Memory B cell (primary cell): ENCODE measurements at places on chromosomes 4 and X.

DNA sequence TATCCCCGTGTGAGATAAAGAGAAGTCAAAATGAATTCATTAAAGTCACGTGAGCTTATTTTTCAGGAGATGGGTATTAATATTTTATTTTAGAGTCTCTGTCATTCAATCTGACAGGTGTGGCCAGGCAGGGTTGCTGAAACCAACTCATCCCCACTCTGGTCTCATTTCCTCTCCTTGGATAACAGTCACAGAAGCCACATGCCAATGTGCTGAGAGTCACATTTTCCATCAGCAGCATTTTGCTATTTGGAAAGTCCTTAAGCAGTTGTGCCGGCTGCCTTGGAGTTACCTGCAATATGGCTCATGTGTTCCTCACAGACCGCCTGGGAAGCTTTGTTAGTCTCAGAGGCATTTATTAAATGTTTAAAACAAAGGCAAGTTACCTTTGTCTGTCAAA lies 302.3 kb downstream of the DCHS2 start:
- no peak overlapping the region for H3K27ac ChIP-seq
- H3K36me3 ChIP-seq: no peaks in the 10 kb centered on the region
- no peaks in the 10 kb centered on the region for H3K4me1 ChIP-seq
- no peaks in the 10 kb centered on the region for H3K27me3 ChIP-seq
- DNase-seq: no peak

GRCh38 chrX:2325076-2325784 lies 175.5 kb downstream of the DHRSX start:
- DNase-seq: peak; percentile 46
- peak overlapping the region; percentile 37 for H3K27ac ChIP-seq
- H3K36me3 ChIP-seq: peaks cover 7% of the 10 kb centered on the region
- H3K27me3 ChIP-seq: no peaks in the 10 kb centered on the region

- H3K27ac ChIP-seq: no peak overlapping the region
- H3K4me1 ChIP-seq: no peaks in the 10 kb centered on the region
- no peak overlapping the region for H3K4me3 ChIP-seq
- DNase-seq: no peak
- no peaks in the 10 kb centered on the region for H3K36me3 ChIP-seq
- H3K27me3 ChIP-seq: peaks cover 2% of the 10 kb centered on the region
Observed at GRCh38 chr4:30726090-30726675, 6.0 kb downstream of the PCDH7 start.

DNA sequence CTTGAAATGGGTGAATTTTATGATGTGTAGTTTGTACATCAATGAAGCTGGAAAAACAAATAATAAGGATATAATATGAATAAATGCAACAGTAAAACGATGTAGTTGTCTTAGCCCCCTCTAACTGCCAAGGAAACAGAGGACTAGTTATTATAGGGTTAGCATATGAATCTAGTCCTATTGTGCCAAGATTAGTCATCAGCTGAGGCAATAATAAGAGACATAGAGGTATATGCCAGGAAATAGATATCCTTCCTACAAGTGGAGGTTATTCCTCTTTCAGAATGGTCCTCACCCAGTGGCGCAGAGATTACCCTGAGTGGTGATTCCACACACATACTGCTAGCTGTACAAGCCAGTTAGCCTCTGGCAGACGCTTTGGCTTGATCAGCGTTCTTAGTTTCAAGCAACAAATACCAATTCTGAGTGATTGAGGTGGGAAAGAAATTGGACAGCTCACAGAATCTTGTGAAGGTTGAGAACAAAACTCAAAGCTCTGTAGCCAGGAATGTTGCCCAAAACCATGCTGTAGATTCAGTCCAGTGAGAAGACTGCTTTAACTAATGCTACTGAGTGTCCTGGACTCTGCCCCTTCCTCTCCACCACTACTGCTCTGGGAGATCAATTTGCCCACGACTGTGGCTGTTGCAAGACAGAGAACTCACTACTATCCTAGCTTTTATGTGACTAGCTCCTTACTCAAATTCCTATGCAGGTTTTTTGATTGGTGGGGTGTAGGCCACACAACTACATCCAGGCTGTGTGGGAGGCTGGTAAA lies 27.0 kb upstream of the ZNF280C start:
- no peak overlapping the region for H3K4me3 ChIP-seq
- H3K36me3 ChIP-seq: no peaks in the 10 kb centered on the region
- no peak overlapping the region for H3K27ac ChIP-seq
- no peaks in the 10 kb centered on the region for H3K4me1 ChIP-seq

- no peak overlapping the region for H3K4me3 ChIP-seq
- no peak for DNase-seq
- no peaks in the 10 kb centered on the region for H3K4me1 ChIP-seq
Observed at GRCh38 chr4:117692538-117692937, 341.7 kb upstream of the NDST3 start.

DNA sequence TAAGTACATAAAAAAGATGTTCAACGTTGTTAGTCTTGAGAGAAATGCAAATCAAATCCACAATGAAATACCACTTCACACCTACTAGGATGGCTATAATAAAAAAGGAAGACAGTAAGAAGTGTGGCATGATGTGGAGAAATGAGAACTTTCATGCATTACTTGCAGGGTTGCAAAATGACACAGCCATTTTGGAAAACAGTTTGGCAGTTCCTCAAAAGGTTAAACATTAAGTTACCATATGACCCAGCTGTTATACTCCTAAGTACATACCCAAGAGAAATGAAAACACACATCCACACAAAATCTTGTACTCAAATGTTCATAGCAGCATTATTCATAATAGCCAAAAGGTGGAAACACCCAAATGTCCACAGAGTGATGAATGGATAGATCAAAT lies 25.8 kb upstream of the LIMCH1 start:
- H3K36me3 ChIP-seq: no peaks in the 10 kb centered on the region
- peaks cover 3% of the 10 kb centered on the region for H3K27me3 ChIP-seq
- DNase-seq: no peak
- no peaks in the 10 kb centered on the region for H3K4me1 ChIP-seq

- H3K4me3 ChIP-seq: no peak overlapping the region
- H3K4me1 ChIP-seq: no peaks in the 10 kb centered on the region
- DNase-seq: no peak
- H3K36me3 ChIP-seq: no peaks in the 10 kb centered on the region
- H3K27me3 ChIP-seq: no peaks in the 10 kb centered on the region
Observed at GRCh38 chr4:96986816-96987215, 1146.9 kb downstream of the PDHA2 start.

DNA sequence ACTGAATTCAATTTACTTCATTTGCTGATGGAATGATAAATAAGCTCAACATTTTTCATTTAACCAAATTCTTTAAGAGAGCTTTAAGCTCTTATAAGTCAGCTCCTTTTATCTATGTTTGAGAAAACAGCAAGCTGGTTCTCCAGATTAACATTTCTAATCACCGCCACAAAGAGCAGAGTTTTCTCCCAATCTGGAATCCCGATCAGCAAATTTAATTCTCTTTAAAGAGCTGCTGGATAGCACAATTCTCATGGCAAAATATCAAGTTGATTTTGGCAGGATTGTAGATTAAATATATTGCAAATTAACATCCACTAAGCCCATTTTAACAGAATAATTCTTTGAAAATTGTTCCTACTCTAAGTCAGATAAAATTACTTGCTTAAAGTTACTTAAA lies 48.8 kb downstream of the RPS6KA3 start:
- no peak overlapping the region for H3K4me3 ChIP-seq
- DNase-seq: no peak
- H3K4me1 ChIP-seq: peaks cover 2% of the 10 kb centered on the region
- H3K27me3 ChIP-seq: no peaks in the 10 kb centered on the region
- H3K27ac ChIP-seq: no peak overlapping the region

- no peak overlapping the region for H3K4me3 ChIP-seq
- DNase-seq: no peak
- peaks cover 6% of the 10 kb centered on the region for H3K4me1 ChIP-seq
- H3K36me3 ChIP-seq: peaks cover 4% of the 10 kb centered on the region
- H3K27me3 ChIP-seq: no peaks in the 10 kb centered on the region
Observed at GRCh38 chrX:65932173-65933084, 107.5 kb downstream of the VSIG4 start.

GRCh38 chr4:124694306-124694705 lies 18.2 kb downstream of the ANKRD50 start:
- no peaks in the 10 kb centered on the region for H3K4me1 ChIP-seq
- H3K36me3 ChIP-seq: no peaks in the 10 kb centered on the region
- no peak for DNase-seq

GRCh38 chr4:78610546-78611214 lies 59.1 kb downstream of the ANXA3 start:
- no peak for DNase-seq
- no peak overlapping the region for H3K27ac ChIP-seq
- H3K4me1 ChIP-seq: peaks cover 42% of the 10 kb centered on the region
- peak overlapping the region; percentile 21 for H3K4me3 ChIP-seq
- H3K36me3 ChIP-seq: no peaks in the 10 kb centered on the region

DNA sequence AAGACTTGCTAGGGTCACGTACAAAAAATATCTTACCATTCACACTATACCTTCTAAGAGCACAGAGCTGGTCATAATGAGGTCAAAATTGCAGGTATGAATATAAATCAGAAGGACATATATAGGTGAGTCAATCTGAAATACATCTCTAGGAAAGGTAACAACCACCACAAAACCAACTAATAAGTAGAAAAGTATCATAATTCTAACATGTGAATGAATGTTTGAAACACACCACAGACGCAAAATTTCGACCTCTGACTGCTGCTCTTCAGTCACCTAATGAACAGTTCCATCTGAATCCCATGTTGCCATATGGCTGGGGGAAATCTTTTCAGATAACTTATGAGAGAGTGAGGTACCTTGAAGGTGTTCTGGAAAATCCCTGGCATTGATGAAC lies 22.1 kb downstream of the STAP1 start:
- peaks cover 35% of the 10 kb centered on the region for H3K4me1 ChIP-seq
- no peak for DNase-seq
- no peaks in the 10 kb centered on the region for H3K27me3 ChIP-seq
- H3K27ac ChIP-seq: peak overlapping the region; percentile 93

DNA sequence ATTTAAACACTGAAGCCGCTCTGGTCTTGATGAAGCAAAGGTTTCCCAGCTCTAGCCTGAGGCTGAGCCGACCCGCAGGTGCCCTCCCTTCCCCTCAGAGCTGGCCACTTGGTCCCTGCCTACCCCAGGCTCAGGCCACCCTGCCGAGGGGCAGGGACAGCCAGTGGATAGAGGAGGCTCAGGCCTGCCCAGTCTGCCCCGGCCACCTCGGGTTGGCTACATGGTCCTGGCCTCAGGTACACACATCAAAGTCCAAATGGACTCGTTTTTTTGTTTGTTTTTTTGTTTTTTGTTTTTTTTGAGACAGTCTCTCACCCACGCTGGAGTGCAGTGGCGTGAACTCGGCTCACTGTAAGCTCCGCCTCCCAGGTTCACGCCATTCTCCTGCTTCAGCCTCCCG lies 23.8 kb downstream of the TACC3 start:
- H3K27ac ChIP-seq: no peak overlapping the region
- no peak for DNase-seq
- no peaks in the 10 kb centered on the region for H3K27me3 ChIP-seq
- H3K36me3 ChIP-seq: peaks cover 8% of the 10 kb centered on the region

- H3K4me1 ChIP-seq: peaks cover 19% of the 10 kb centered on the region
- H3K4me3 ChIP-seq: no peak overlapping the region
- no peak overlapping the region for H3K27ac ChIP-seq
- DNase-seq: no peak
- no peaks in the 10 kb centered on the region for H3K36me3 ChIP-seq
Observed at GRCh38 chr4:1198098-1198844, 25.9 kb upstream of the SPON2 start.

DNA sequence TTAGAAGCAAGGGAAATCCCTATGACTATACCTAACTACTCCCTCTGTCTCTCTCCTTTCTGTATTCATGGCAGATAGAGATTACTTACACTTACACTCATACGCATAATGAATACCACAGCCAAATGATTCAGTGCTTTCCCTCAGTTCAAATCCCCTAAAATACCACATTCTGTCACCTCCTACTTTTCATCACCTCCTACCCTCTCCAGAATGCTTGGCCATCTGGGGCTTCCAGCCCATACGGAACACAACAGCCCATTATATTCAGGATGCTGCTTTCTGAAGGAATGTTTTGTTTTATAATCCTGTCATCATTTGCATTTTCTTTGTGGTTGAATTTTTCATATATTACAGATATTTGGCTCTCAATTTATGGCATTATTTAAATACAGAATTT lies 361.6 kb downstream of the GRIA2 start:
- H3K4me1 ChIP-seq: no peaks in the 10 kb centered on the region
- H3K27me3 ChIP-seq: no peaks in the 10 kb centered on the region
- no peak overlapping the region for H3K27ac ChIP-seq
- no peak overlapping the region for H3K4me3 ChIP-seq
- no peaks in the 10 kb centered on the region for H3K36me3 ChIP-seq

DNA sequence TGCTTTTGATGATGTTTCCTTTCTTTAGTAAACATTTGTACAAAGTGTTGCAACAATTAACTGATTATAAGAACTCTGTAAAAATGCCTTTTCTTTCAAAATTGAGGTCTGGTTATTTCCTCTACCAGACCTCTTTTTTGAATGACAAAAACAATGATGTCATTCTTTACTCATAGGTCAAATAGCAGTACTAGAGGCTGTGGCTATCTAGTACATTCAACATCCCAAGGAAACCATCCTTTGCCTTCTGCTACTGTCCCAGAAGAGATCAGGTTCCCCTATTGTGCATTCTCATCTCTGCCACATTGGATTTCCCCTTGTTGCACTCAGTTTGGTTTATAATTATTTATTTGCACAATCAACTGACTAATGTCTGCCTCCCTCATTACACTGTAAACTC lies 19.1 kb upstream of the MAD2L1 start:
- H3K27ac ChIP-seq: no peak overlapping the region
- H3K36me3 ChIP-seq: no peaks in the 10 kb centered on the region
- peaks cover 2% of the 10 kb centered on the region for H3K27me3 ChIP-seq
- H3K4me3 ChIP-seq: no peak overlapping the region
- no peak for DNase-seq
- H3K4me1 ChIP-seq: no peaks in the 10 kb centered on the region

- H3K27ac ChIP-seq: no peak overlapping the region
- H3K4me3 ChIP-seq: no peak overlapping the region
- H3K27me3 ChIP-seq: no peaks in the 10 kb centered on the region
- H3K4me1 ChIP-seq: peaks cover 11% of the 10 kb centered on the region
- no peaks in the 10 kb centered on the region for H3K36me3 ChIP-seq
- DNase-seq: no peak
Observed at GRCh38 chr4:138344054-138344453, 101.9 kb upstream of the SLC7A11 start.

DNA sequence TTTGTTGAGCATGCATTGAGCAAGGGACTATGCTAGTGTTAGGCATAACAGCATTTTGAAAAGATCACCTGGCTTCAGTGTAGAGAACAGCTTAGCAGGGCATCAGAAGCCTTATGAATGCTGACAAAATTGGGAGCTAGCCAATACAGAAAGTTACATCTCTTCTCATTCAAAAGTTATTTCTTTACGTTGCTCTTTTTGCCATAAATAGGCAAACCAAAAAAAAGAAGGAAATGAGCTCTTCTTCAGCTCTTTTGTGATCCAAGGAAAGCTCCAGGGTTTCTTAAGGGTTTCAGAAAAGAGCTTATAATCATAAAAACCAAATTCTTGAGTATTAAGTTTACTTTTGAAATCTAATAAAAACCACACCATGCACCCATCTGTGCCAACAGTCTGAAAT lies 35.2 kb upstream of the LNX1 start:
- DNase-seq: no peak
- peaks cover 15% of the 10 kb centered on the region for H3K27me3 ChIP-seq
- no peak overlapping the region for H3K4me3 ChIP-seq
- H3K4me1 ChIP-seq: no peaks in the 10 kb centered on the region
